ENCODE measurements at places on chromosomes 2 and 18. TPM values are rescaled to one million over a fixed set of nuclear protein-coding genes. Genes with fewer than 3 reads are reported as not detected.

DNA sequence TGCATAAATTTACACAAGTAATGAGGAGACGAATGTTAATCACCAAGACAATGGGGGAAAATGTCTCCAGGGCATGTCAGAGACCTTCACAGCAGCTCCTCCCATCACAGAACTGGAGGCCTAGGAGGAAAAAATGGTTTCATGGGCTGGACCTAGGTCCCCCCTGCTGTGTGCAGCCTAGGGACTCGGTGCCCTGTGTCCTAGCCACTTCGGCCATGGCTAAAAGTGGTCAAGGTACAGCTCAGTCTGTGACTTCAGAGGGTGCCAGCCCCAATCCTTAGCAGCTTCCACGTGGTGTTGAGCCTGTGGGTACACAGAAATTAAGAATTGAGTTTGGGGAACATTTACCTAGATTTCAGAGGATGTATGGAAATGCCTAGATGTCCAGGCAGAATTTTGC, 152.2 kb upstream of the KCNJ3 start:
- no peaks in the 10 kb centered on the region for H3K27me3 ChIP-seq
- no peak for DNase-seq
- peaks cover 18% of the 10 kb centered on the region for H3K36me3 ChIP-seq
- H3K4me1 ChIP-seq: no peaks in the 10 kb centered on the region

DNA sequence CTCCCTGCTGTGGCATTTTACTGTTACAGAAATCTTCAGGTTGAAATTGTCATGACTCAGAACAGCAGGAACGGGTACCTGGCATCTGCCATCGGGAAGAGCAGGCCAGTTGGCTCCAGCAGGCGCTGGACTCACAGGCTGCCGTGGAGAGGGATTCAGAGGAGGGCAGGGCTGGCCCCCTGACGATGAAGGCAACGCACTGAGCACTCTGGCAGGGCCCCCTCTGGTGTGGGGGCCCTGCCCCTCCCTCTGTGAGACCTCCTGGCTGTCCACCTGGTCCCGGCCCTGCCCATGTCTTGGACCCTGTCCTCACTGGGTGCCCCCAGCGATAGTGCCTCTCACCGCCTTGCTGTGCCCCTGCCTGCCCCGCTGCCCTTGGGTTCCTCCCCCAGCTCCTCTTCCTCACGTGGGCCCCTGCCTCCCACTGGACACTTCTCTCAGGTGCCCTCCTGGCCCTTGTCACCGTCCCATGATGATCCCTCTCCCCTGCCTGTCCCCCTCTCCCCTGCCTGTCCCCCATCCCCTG, 23.3 kb upstream of the ALLC start:
- H3K27ac ChIP-seq: no peak overlapping the region
- DNase-seq: no peak
- H3K36me3 ChIP-seq: no peaks in the 10 kb centered on the region

Gene FLACC1
- 1.2 TPM for total RNA-seq

- peak overlapping the region; percentile 5 for H3K4me3 ChIP-seq
- H3K27ac ChIP-seq: peak overlapping the region; percentile 95
- peaks cover 9% of the 10 kb centered on the region for H3K27me3 ChIP-seq
- H3K4me1 ChIP-seq: peaks cover 49% of the 10 kb centered on the region
- no peaks in the 10 kb centered on the region for H3K36me3 ChIP-seq
- no peak for DNase-seq
Measured at GRCh38 chr18:42778024-42778423, 337.5 kb downstream of the RIT2 start.

DNA sequence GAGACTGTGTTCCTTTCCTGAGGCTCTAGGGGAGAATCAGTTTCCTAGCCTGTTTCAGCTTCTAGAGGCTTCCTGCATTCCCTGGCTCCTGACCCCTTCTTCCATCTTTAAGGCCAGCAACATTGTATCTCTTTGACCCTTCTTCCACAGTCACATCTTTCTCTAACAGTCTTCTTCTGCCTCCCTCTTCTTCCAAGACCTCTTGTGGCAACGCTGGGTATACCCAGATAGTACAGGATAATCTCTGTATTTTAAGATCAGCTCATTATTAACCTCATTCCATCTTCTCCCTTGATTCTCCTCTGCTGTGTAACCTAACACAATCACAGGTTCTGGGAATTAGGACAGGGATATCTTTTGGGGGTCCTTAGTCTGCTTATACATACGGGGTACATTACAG, 8.9 kb upstream of the MYL12A start:
- DNase-seq: no peak
- no peak overlapping the region for H3K27ac ChIP-seq
- H3K4me1 ChIP-seq: no peaks in the 10 kb centered on the region
- no peak overlapping the region for H3K4me3 ChIP-seq
- no peaks in the 10 kb centered on the region for H3K27me3 ChIP-seq
- peaks cover 14% of the 10 kb centered on the region for H3K36me3 ChIP-seq

Gene TMEM178A
- total RNA-seq: 12.5 TPM

DNA sequence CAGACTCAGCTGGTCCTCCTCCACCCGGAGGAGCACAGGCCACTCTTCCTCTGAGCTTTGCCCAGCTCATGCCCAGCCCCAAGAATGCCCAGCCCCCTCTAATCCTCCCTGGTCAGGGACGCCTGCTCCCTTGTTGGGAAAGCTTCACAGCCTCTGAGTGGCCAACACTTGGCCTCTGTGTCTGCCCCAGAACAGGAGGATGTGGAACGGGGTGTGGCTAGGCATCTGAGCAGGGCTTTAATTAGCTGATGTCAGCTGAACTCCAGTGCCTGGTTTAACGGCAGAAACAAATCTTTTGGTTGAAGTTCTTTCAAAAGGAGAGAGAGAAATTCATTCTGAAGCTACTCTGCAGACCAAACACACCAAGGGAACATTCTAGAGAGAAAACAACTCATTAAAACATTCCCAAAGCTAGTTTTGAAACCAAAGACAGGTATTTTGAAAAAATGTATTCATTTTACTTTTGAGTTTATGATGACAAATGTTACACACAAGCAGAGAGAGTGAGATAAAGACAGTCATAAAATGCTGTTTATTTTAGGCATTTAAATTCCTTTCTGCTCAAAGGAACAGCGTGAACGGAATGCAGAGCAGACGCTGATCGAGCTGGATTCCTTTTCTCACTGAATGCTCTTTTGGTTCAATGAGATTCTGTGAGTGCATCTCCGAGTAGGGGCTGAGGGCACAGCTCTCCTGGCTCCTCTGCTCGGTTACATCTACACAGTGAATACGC, 63.8 kb downstream of the RTP5 start:
- peaks cover 8% of the 10 kb centered on the region for H3K27me3 ChIP-seq
- no peak overlapping the region for H3K27ac ChIP-seq
- peaks cover 10% of the 10 kb centered on the region for H3K36me3 ChIP-seq
- DNase-seq: no peak
- no peak overlapping the region for H3K4me3 ChIP-seq
- H3K4me1 ChIP-seq: no peaks in the 10 kb centered on the region

Gene SP3
- total RNA-seq: 79.9 TPM

GRCh38 chr2:3547915-3548314, 10.2 kb downstream of the RNASEH1 start:
- no peaks in the 10 kb centered on the region for H3K4me1 ChIP-seq
- DNase-seq: no peak
- peaks cover 2% of the 10 kb centered on the region for H3K27me3 ChIP-seq
- no peaks in the 10 kb centered on the region for H3K36me3 ChIP-seq
- H3K27ac ChIP-seq: no peak overlapping the region

DNA sequence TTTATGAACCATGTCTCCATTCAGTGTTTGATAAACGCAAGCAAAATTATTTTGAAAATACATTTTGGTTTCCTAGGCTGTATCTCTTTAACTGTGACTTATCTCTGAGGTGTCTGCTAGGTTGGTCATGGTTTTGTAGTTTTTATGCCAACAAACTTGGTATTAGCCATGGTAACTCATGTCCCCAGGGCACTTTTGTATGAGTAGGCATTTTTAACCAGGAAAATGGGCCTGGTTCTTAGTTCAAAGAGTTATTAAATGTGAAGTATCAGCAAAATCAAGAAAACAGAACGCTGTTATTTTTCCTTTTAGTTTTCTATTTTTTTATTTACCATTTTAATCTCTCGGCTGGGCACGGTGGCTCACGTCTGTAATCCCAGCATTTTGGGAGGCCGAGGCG, 179.3 kb upstream of the LHCGR start:
- H3K36me3 ChIP-seq: no peaks in the 10 kb centered on the region
- DNase-seq: no peak
- H3K27ac ChIP-seq: no peak overlapping the region
- no peaks in the 10 kb centered on the region for H3K27me3 ChIP-seq
- peaks cover 10% of the 10 kb centered on the region for H3K4me1 ChIP-seq

Gene MC5R
- total RNA-seq: not detected

DNA sequence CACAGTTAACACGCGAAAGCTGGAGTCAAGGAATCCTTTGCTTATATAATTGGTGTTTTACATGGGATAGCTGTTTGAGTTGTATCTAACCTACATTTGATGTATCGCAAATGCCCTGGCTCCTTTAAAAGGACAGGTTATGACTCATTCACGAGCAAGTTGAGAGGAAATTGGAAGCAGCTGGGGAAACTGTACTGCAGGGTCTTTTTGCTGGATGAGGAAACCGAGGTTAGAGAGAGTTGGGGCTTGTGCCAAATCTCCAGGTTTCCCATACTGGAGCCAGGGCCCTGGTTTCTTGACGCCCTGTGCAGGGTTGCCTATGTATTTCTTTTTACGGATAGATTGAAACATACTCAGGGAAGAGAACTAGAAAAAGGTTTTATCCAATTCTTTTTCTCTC, 60.0 kb upstream of the SPTBN1 start:
- H3K4me1 ChIP-seq: peaks cover 9% of the 10 kb centered on the region
- H3K4me3 ChIP-seq: no peak overlapping the region
- H3K36me3 ChIP-seq: no peaks in the 10 kb centered on the region
- no peak for DNase-seq
- H3K27me3 ChIP-seq: no peaks in the 10 kb centered on the region
- H3K27ac ChIP-seq: no peak overlapping the region

DNA sequence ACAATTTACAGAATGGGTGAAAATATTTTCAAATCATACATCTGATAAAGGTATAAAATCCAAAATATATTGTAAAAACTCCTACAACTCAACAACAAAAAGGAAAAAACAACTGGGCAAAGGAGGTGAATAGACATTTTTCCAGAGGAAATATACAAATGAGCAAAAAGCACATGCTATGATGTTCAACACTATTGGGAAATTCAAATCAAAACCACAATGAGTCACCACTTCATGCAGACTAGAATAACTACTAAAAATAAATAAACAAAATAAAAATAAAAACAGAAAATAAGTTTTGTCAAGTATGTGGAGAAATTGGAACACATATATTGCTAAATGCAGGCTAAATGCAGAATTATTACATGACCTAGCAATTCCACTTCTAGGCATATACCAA, 120.9 kb downstream of the FSIP2 start:
- H3K27me3 ChIP-seq: no peaks in the 10 kb centered on the region
- H3K4me1 ChIP-seq: no peaks in the 10 kb centered on the region
- no peaks in the 10 kb centered on the region for H3K36me3 ChIP-seq
- no peak overlapping the region for H3K27ac ChIP-seq

DNA sequence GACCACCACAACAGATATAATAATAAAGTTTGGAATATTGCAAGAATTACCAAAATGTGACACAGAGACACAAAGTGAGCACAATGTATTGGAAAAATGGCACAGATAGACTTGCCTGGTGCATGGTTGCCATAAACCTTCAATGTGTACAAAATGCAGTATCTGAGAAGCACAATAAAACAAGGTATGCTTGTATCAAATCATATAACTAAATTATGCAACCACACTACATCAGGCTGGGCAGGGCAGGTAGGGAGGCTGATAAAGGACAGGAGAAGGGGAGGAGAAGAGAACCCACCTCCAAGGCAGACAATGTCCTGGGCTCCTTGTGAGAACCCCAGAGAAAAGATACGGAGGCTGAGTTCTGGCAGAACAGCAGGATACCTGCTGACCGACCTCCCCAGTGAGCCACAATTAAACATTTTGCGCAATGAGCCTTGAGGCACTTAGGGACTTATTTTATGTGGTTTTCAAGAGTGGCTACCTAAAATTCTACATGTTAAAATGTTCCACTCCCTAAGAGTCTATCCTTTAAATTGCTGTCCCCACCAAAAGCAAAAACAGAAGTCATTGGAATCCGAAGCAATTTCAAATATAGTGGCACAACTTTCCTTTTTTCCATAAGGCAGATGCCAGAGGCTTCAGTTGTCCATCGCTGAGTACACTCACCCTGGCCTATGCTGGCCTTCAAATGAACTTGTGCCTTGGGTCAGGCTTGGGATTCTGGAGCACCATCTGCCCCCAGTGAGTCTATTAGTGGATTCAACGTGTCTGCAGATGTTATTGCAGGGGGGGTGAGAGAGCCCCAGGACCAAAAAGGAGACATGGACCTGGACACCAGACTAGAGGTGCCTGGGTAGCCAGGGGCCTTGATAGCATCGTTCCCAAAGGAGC, 16.8 kb downstream of the WDFY1 start:
- H3K4me3 ChIP-seq: no peak overlapping the region
- no peaks in the 10 kb centered on the region for H3K27me3 ChIP-seq
- H3K27ac ChIP-seq: peak overlapping the region; percentile 52

DNA sequence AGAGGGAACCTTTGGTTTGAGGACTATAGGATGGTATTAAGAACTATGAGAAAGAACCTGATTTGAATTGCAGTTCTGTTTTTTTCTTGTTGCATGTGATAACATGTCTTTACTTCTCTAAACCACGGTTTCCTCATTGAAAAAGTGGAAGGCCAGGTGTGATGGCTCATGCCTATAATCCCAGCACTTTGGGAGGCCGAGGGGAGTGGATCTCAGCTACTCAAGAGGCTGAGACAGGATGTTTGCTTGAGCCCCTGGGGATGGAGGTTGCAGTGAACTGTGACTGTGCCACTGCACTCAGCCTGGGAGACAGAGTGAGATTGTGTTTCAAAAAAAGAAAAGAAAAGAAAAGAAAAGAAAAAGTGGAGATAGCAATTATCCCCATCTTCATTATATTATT, 32.3 kb downstream of the SCN9A start:
- no peak overlapping the region for H3K27ac ChIP-seq
- DNase-seq: peak; percentile 50
- H3K4me3 ChIP-seq: no peak overlapping the region
- H3K36me3 ChIP-seq: no peaks in the 10 kb centered on the region
- peaks cover 4% of the 10 kb centered on the region for H3K4me1 ChIP-seq

Gene GALNT13
- 5.5 TPM for total RNA-seq

GRCh38 chr2:65798641-65799040, 366.2 kb upstream of the SPRED2 start:
- H3K36me3 ChIP-seq: no peaks in the 10 kb centered on the region
- H3K27me3 ChIP-seq: no peaks in the 10 kb centered on the region
- H3K27ac ChIP-seq: no peak overlapping the region

DNA sequence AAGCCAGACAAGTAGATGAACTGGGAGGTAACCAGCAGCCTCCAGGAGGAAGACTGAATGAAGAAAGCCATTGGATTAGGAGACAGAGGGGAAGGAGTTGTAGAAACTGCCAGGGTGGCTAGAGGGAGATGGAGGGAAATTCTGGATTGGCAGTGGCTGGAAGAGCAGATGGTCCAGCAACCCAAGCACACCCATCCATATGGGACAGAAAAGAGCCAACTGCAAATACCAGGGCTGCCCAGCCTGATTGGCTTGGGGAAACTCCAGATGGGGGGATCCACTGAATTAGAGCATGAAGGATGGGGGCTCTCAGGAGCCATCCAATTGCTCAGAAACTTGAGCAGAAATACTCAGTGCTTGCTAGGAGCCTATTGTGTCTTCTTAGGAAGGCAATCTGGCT, 173.5 kb upstream of the EPB41L3 start:
- H3K36me3 ChIP-seq: no peaks in the 10 kb centered on the region
- no peak overlapping the region for H3K27ac ChIP-seq
- DNase-seq: no peak
- peaks cover 2% of the 10 kb centered on the region for H3K27me3 ChIP-seq
